Omental fat pad (tissue), 4 donors: ENCODE measurements at places on chromosomes 6 and 20. TPM values are rescaled to one million over a fixed set of nuclear protein-coding genes. Genes with fewer than 3 reads are reported as not detected.

DNA sequence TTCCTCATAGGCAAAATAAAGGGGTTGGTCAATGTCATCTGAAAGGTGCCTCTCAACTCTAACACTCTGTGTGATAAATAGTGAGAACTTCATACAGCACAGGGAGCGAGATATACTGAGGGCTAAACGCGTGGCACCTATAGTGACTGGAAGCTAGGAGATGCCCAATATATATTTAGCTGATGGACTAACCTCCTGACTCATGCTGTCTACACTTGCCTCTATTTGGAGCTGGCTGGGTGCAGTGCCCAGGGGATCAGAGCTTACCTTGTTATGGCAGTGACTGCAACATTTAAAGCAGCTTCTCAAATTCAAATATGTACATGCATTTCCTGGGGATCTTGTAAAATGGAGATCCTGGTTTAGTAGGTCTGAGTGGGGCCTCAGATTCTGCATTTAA is 111.6 kb upstream of the PLN start:
- no peak for DNase-seq

- DNase-seq = no peak
These were observed 16.6 kb upstream of the TNFRSF6B start for GRCh38 chr20:63679799-63680305.

GRCh38 chr6:55277646-55278045 is 49.6 kb upstream of the GFRAL start:
- DNase-seq = no peak

DNA sequence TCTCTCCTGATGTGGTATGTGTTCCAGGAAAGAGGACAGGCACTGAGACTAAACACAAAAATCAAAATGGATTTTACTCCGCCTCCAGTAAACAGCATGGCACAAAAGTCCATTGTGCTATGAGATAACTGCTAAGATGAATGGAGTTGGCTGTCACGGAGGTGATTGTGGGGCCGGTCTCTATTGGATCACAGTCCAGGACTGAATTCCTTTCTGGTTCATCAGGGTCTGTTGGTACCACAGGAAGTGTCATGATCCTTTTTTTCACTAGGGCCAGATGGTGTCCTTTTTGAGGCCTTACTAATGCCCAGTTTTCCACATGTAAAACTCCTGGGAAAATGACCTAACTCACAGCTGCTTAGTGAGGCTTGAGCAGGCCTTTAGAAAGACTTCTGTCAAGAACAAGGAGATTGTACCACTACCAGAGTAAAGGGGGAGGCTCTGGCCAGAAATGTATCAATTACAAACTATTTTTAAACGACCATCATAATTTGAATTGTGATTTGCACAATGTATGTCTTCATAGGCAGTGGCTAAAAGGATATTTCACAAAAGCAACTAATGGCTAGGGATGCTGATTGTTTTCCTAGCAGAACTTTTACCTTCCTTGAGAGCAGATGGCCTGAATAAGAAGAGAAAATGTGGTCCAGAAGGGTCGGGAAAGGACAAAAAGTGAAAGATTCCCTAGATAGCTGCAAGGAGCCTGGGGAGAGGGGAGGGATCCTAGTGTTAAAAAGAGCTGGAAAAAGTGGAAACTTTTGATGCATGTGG is 192.2 kb upstream of the POU3F2 start:
- DNase-seq = no peak

LRRC73 gene
- 0.19 TPM for total RNA-seq

TRIM40 gene
- total RNA-seq = not detected

ASIP gene
- total RNA-seq = not detected

TRIM15 gene
- not detected for total RNA-seq
